ENCODE measurements at places on chromosomes 12 and 14.

- DNase-seq: peak; percentile 34
Measured at GRCh38 chr12:43957732-43958372, 122.0 kb downstream of the TMEM117 start.

- DNase-seq: no peak
Measured at GRCh38 chr14:39998854-39999253, 566.6 kb upstream of the FBXO33 start.

- no peak for DNase-seq
Measured at GRCh38 chr14:46008348-46008747, 643.2 kb downstream of the RPL10L start.

DNA sequence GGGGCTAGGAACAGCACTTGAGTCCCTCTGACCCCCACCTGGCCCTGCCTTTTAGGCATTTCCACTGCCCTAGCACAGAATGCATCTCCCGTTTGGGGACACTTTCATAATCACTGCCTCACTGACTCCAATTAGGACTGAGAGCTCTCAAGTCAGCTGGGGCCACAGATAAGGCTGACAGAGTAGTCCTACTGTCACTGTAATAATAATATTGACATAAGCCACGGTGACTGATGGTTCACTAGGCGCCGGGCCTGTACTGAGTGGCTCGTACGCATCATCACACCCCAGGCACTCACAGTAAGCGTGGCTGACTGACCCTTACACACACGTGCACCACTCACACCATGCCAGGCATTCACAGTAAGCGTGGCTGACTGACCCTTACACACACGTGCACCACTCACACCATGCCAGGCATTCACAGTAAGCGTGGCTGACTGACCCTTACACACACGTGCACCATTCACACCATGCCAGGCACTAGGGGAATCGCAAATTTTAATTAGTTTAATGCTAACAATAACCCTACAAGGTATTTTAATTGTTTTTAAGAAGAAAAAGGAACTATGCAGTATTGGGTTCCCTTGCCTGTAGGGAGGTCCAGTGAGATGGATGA lies 87.7 kb downstream of the CHGA start:
- DNase-seq: no peak

GRCh38 chr12:64793610-64794009 lies 30.8 kb upstream of the TBC1D30 start:
- no peak for DNase-seq

GRCh38 chr12:97216848-97217247 lies 245.8 kb upstream of the RMST start:
- no peak for DNase-seq

- DNase-seq: no peak
Measured at GRCh38 chr14:68842298-68842697, 49.4 kb upstream of the ZFP36L1 start.

- DNase-seq: no peak
Measured at GRCh38 chr12:51847643-51848325, 734 bp downstream of the FIGNL2 start.

- DNase-seq: no peak
Measured at GRCh38 chr12:120413901-120414695, 23.8 kb upstream of the COX6A1 start.

DNA sequence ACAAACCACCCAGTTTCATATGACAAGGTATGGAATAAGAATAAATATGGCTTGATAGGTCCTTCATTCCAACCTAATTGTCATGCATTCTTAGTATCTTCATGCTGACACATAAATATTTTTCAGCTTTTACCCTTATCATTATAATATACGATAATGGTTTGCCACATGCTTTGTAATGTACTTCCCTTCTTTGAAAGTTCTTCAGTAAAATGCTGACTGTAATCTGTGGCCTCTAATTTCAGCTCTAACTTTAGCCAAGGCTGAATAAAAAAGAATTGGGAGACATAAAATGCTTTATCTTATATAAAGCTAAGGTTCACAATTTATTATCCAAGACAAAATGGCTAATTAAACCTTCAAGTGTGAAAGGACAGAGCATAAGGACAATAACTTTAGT lies 2.6 kb upstream of the MAP4K5 start:
- no peak for DNase-seq

DNA sequence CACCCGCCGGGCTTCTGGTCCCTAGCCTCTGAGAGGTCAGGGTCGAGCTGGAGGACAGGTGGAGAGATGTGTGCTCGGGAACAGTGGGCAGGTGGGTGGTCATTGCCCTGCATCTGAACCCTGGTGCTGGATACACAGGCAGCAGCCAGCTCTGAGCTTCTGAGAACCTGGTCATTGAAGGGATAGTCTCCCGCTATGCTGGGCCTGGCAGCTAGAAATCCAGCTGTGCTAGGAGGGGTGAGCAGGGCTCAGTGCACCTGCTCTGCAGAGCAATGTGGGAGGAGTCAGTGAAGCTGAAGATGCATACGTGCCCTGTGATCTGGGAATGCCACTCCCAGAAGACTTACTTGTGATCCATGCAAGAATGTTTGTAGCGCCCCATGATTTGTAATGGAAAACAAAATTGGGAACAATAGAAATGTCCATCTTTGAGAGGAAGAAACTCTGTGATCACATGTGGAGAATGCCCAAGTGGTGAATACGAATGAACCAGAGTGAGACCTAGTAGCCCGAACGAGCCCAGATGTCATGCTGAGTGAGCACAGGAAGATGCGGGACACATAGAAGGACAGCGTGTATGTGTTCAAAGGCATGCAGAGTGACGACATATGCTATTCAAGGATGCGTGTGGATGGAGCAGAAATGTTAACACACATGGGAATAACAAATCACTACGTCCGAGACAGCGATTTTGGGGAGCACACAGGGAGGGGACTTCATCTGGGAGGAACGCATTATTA lies 63.4 kb downstream of the AACS start:
- DNase-seq: no peak

DNA sequence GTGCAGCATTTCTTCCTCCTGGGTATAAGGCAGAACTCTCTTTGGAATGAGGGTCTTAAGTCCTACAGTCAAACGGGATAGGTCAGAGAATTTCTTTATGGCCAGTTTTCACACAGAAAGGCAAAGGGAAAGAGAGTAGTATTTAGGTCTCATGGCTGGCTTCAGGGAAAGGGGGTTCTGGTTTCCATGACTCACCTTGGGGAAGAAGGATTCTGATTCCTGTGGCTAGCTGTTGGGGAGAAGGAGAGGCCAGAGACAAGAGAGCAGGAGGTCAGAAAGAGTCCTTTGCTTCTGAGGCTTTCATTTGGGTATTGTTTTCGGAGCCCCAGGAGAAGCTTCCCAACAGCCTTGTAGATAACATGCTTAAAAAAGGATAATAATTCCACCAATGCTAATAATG lies 332.5 kb downstream of the NPAS3 start:
- no peak for DNase-seq

DNA sequence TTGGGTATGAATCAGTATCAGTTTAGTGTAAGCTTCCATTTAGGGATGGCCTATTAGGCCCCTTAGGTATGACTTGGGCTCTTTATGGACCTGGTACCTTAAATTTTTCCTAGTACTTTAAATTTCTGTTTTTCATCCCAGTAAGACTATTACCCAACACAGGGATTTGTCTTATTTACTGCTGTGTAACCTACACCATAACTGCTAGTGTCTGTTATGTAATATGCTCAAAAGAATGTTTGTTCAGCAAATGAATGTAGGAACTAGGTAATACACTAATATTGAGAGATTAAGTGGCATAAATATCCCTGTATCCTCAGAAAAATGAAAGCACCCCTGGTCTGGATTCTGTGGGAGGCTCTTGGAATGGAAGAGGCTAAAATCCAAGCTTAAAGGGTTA lies 63.7 kb upstream of the YARS2 start:
- no peak for DNase-seq

DNA sequence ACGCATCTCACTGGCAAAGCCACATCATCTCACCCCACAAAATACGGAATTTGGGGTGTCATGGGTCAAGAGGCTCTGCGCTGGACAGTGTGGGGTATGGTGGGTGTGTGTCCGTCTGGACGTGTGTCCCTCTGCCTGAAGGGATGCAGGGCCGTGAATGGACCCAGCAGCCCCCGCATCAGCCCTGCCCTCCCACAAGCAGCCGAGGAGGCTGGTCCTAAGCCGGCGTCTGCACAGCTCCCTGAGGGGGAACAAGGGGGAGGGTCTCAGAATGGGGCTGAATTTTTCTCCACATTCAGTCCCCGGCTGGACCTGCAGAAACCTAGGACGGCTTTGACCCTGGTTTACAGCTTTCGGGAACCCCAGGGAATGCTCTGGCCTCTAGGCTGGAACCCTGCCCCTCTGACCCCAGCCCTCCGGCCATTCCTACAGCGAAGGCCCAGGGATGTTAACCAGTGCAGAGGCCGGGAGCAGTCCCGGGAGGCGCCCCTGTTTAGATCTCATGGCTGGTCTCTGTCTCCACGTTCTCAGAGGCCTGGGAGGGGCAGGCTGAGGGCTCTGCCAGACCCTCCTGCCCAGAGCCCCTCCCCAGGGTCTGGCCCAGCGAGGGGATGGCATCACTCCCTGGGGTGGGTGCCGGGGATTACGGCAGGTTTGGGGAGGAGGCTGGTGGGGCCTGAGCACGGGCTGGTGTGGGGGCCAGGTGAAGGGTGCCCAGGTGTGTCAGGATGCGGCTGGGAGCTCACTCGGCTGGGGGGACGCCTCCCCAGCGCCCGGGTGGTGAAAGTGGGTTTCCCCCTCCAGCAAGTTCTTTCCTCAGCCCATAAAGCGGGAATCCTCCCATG lies 156.5 kb upstream of the C14orf180 start:
- DNase-seq: no peak

DNA sequence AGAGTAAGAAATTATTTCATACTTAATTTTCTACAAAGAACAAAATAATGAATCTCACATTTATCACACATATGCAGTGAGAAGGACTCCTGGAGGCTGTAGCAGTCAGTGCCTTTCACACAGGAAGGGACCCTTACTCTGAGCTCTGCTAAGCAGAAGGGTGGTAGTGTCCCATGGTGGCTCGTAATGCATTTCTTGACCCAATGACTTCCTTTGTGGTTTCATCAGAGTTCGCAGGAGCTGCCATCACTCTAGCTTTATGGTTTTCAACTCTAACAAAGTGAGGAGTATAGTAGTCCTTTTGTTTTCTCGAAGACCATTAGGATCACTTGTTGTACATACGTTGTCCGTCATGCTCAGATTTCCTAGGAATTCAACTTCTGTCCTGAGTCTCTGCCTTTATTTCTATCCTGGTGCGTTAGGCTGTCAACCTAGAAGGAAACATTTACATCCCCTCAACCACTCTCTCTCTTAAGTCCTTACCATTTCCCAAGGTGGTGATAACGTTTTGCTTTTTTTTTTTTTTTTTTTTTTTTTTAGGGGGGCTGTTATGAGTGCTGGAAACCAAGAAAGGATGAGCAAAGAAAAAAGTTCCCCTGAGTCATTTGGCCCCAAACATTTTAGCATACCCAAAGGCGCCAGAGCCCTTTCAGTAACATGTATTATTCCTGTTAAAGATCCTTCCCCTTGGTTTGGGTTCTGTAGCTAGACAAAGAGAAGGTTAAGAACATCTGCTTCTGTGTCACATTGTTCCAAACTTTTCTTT lies 37.2 kb downstream of the GABARAPL1 start:
- no peak for DNase-seq

GRCh38 chr14:71244341-71244740 lies 337.1 kb downstream of the PCNX1 start:
- peak; percentile 28 for DNase-seq

GRCh38 chr14:72828604-72829003 lies 65.3 kb downstream of the DPF3 start:
- DNase-seq: no peak

GRCh38 chr12:68118096-68118755 lies 41.3 kb downstream of the IFNG start:
- no peak for DNase-seq

DNA sequence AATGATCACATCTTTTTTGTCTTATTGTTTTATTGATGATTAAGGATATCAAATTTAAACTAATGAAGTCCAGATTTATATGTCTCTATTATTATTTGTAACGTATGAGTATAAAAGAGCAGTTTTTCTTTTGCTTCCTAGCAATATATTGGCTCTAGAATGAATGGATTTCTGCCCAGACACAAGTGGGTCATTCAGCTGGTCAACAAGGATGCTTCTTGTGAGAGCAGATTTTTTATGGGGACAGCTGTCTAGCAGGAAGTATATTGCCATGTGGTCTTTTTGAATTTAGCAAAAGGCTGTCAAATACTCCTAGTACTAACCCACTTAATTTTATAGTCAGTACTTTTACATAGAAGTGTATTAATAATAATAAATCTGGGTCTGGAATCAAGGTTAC lies 1071.1 kb upstream of the FLRT2 start:
- no peak for DNase-seq

GRCh38 chr12:71194657-71195056 lies 36.9 kb upstream of the TSPAN8 start:
- no peak for DNase-seq

- DNase-seq: no peak
Measured at GRCh38 chr12:30845676-30846075, 80.9 kb upstream of the TSPAN11 start.

- DNase-seq: no peak
Measured at GRCh38 chr12:28079539-28079938, 107.0 kb upstream of the PTHLH start.

DNA sequence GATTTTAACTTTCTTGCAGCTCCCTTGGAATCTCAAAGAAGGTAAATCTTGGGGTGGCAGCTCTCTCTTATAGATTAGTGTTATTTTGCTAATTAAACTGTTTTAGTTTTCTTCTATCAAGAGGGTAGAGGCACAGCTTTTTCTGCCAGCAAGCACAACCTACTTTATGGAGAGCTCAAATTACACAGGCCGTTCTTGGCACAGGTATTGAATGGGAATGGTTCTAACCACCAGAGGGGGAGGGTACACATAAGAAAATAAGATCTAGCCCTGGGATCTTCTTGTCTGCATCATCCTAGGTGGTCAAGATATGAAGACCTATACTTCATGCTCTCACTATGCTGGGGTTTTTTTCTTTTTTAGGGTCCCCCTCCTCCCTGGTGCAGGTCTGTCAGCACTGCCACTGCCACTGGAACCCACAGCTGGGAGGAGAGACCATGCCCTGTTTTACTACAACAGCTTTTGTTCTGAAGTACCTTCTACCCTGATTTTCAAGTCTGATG lies 48.6 kb upstream of the STAC3 start:
- no peak for DNase-seq

DNA sequence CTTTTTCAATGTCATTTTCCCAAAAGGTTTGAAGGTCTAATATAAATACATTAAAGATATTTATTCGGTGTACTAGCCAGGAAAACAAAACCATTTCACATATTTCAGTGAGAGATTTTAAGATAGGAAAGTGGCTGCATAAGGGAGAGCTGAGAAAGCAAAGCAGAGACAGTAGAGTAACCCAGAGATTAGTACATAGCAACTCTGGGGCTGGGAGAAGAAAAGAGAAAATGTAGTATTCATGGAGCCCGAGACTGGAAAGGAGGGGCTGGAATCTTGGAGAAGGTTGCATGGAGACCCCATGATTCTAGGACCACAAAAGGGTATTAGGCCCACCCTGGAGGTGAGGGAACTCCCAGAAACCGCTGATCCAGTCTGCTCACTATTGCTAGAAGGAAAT lies 236.9 kb downstream of the PAWR start:
- no peak for DNase-seq

- DNase-seq: no peak
Measured at GRCh38 chr14:81884382-81884781, 350.7 kb upstream of the SEL1L start.

- no peak for DNase-seq
Measured at GRCh38 chr14:31057035-31057434, 30.9 kb upstream of the STRN3 start.

GRCh38 chr12:15854916-15855315 lies 27.3 kb upstream of the STRAP start:
- DNase-seq: no peak

- DNase-seq: no peak
Measured at GRCh38 chr14:21846227-21846885, 172.7 kb upstream of the OR4E1 start.

- no peak for DNase-seq
Measured at GRCh38 chr12:3727354-3727753, 25.6 kb downstream of the CRACR2A start.
